Heart left ventricle (tissue), 16 donors: ENCODE measurements at places on chromosomes 2 and 18. TPM values are rescaled to one million over a fixed set of nuclear protein-coding genes. Genes with fewer than 3 reads are reported as not detected.

The IFIH1 gene
- total RNA-seq: 6.9 TPM

DNA sequence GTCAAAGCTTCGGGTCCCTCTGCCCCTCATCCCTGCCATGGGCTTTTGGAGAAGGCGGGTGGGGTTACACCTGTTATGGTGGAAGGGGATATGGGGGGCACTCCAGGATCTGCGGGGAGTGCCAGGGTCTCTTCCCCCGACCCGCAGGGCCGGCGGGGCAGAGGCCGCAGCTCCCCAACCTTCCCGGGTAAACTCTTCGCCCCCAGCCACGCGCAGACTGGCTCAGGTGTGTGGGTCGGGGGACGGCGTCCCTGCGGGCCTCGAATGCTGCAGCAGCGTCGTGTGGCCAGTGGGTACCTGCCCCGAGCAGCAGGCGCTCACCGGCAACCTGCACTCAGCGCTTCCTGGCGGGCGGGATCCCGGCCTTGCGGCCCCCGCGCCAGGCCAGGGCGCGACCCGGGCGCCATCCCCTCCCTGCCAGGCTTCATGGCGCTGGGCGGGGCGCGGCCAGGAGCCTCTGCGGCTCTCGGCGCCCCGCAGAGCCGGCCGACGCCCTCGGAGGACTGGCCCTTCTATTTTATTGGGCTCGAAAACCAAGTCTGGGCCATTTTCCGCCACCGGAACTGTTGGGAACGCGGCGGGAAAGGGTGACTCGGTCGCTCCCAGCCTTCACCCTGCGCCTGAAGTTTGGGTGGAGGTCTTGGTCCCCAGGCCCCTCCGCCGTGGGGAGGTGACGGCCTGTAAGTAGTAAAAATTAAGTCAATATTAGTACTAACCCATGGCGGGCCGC is 4.5 kb downstream of the GBX2 start:
- no peak overlapping the region for H3K27ac ChIP-seq
- peaks cover 32% of the 10 kb centered on the region for H3K4me1 ChIP-seq
- no peak for DNase-seq

- H3K4me3 ChIP-seq: no peak overlapping the region
- no peaks in the 10 kb centered on the region for H3K36me3 ChIP-seq
- H3K27me3 ChIP-seq: no peaks in the 10 kb centered on the region
- H3K4me1 ChIP-seq: no peaks in the 10 kb centered on the region
- no peak for DNase-seq
Measured at GRCh38 chr2:218384975-218385374, 2.9 kb downstream of the SLC11A1 start.

DNA sequence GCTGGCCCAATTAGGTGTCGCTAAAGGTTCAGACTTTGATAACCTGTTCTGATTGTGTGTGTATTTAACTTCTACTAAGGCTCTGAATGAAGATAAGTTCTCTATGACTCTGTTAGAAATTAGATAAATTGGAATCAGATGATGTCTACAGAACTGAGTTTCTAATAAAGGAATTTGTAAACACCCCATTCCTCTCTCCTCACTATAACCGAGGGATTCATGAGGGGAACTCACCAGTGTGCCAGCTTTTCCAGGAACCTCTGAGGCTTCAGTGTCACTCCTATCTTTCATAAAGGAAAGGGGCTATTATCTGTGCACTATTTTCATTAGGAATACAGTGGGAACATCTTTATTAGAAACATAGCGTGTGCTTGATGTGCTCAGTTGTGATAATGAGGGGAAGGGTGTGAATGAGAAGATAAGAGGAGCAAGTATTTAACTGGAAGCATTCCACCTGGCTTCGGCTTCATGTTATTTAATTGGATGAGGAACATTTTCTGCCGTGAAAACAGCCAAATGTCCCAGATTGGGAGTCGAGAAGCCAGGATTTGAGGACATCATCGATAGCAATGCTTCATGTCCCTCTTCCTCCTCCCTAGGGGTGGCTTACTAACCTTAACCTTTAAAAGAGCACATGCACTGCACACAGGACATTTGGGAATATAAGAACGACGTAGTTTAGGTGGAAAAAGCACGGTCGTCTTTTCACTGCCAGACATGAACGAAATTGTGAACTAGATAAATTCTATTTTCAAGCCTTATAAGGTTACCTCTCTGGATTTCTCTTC is 84.8 kb upstream of the TCF4 start:
- H3K4me1 ChIP-seq: no peaks in the 10 kb centered on the region
- H3K4me3 ChIP-seq: no peak overlapping the region
- H3K36me3 ChIP-seq: no peaks in the 10 kb centered on the region
- H3K27me3 ChIP-seq: no peaks in the 10 kb centered on the region
- no peak overlapping the region for H3K27ac ChIP-seq

DNA sequence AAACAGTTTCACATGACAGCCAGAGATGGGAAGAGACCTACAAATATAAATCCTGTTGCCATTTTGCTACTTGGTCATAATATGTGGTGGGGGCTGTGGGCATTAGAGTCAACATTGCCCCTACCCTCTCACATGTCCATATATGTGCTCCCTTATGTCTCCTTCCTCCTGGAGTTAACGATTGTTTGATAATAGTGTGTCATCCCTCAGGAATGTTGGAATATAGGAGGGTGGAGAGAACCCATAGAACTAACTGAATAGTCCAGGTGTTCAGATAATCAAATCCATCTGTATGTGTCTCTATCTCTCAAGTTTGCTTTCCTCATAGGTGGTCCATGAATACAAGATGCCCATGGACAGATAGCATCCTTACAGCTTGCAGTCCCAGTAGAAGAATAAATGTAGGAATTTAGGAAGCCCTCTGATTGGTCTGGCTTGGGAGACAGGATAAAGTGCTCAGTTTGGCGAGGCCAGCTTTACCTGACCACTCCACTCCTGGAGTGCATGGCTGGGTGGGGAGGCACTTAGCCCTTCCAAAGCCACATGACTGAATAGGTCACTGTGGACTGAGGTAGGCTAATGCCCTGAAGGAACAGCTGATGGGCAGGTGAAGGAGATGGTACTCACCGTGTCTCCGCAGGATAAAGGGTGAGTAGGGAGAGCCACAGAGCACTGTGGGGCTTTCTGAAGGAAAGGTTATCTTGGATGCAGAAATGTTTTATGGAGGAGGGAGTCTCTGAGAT is 166.9 kb downstream of the CDCA7 start:
- H3K4me1 ChIP-seq: peaks cover 17% of the 10 kb centered on the region
- no peak for DNase-seq
- no peaks in the 10 kb centered on the region for H3K27me3 ChIP-seq
- H3K27ac ChIP-seq: no peak overlapping the region

DNA sequence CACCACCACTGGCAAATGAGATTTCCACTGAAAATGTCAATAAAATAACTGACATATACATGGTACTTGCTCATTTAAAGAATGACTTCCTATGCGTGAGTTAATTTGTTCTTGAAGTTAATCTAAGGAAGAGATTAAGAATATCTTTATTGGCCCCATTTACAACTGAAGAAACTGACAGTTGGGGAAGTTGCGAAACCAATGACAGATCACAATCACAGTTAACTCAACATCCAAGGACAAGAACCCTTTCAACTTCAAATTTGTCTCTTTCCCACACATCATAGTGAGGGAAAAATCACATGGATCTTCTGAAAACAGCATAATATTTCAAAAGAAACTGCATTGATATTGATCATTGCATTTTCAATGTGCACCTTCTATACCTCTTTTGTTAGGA is 565.4 kb downstream of the IRS1 start:
- H3K27ac ChIP-seq: no peak overlapping the region
- H3K4me1 ChIP-seq: no peaks in the 10 kb centered on the region
- no peak for DNase-seq
- no peaks in the 10 kb centered on the region for H3K36me3 ChIP-seq

GRCh38 chr2:189657867-189658266 is 3.4 kb upstream of the ASNSD1 start:
- peak; percentile 20 for DNase-seq
- no peak overlapping the region for H3K27ac ChIP-seq
- no peaks in the 10 kb centered on the region for H3K36me3 ChIP-seq
- H3K4me1 ChIP-seq: no peaks in the 10 kb centered on the region
- no peaks in the 10 kb centered on the region for H3K27me3 ChIP-seq

DNA sequence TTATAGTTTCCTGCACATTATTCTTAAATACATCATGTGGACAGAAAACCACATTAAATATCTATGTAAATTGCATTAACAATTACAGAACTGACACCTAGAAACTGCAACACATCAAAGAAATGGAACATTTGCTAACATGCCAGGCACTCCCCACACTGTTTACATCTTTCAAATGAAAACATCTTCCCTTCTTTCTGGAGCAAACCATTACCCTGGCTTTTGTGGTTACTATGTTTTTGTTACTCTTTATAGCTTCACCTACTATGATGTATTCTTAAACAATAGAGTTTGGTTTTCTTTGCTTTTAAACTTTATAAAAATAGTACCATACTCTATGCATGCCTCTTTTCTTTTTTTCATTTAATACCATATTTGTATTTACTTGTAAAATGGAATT is 1894.5 kb upstream of the CELF4 start:
- no peaks in the 10 kb centered on the region for H3K4me1 ChIP-seq
- H3K4me3 ChIP-seq: no peak overlapping the region

- H3K27me3 ChIP-seq: no peaks in the 10 kb centered on the region
- peaks cover 50% of the 10 kb centered on the region for H3K4me1 ChIP-seq
- DNase-seq: peak; percentile 30
- H3K4me3 ChIP-seq: peak overlapping the region; percentile 71
Measured at GRCh38 chr2:128317181-128317898, 1.3 kb downstream of the HS6ST1 start.

The RMC1 gene
- total RNA-seq: 17.7 TPM

The TUBA4B gene
- total RNA-seq: not detected

- H3K36me3 ChIP-seq: no peaks in the 10 kb centered on the region
- H3K27me3 ChIP-seq: no peaks in the 10 kb centered on the region
- H3K4me3 ChIP-seq: no peak overlapping the region
- DNase-seq: no peak
Measured at GRCh38 chr18:13622751-13623150, 103.6 kb downstream of the FAM210A start.

The MALL gene
- 29.1 TPM for total RNA-seq

DNA sequence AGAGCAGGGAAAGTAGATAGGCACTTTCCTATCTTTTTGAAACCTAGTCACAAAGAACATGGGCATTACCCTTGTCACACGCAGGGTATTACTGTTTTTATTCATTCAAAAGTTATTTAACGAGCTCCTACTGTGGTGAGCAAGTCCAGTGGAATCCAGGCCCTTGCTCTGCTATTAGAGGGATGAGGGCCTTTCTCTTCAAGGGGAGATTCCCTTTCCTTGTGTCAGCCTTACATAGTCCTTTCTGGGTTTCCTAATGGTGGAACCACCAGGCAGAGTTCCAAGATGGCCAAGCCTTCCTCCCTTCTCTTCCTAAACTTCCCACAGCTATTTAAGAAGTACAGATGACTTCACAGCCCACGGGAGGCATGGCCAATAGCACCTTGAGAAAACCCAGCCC is 64.6 kb downstream of the SPTBN1 start:
- H3K27me3 ChIP-seq: no peaks in the 10 kb centered on the region
- no peak for DNase-seq
- H3K27ac ChIP-seq: peak overlapping the region; percentile 37
- peaks cover 48% of the 10 kb centered on the region for H3K4me1 ChIP-seq

- no peaks in the 10 kb centered on the region for H3K36me3 ChIP-seq
- H3K4me3 ChIP-seq: no peak overlapping the region
- DNase-seq: no peak
- H3K27ac ChIP-seq: no peak overlapping the region
- no peaks in the 10 kb centered on the region for H3K27me3 ChIP-seq
Measured at GRCh38 chr18:10690366-10690765, 164.5 kb downstream of the NAPG start.
